ENCODE measurements at places on chromosomes 5 and 9. TPM values are rescaled to one million over a fixed set of nuclear protein-coding genes. Genes with fewer than 3 reads are reported as not detected.

DNA sequence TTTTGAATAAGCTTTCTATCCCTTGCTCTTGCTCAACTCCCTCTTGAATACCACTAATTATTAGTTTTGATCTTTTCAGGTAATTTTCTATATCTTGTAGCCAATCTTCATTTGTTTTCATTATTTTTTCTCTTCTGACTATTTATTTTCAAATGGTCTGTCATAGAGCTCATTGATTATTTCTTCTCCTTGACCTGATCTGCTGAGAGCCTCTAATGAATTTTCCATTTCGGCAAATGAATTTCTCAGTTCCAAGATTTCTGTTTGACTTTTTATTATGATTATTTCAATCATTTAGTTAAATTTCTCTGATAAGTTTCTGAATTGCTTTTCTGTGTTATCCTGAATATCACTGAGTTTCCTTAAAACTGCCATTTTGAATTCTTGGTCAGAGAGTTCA, 39.4 kb downstream of the MTRR start:
- no peak for DNase-seq

- DNase-seq, result no peak
Observed at GRCh38 chr9:129464972-129465833, 155.7 kb downstream of the C9orf50 start.

GRCh38 chr9:12595400-12595799, 97.8 kb upstream of the TYRP1 start:
- DNase-seq, result no peak

- DNase-seq, result no peak
Observed at GRCh38 chr9:101453776-101454570, 18.4 kb upstream of the ALDOB start.

- DNase-seq, result no peak
Observed at GRCh38 chr9:134007571-134007970, 15.4 kb upstream of the VAV2 start.

The C5orf52 gene
- total RNA-seq, result not detected

DNA sequence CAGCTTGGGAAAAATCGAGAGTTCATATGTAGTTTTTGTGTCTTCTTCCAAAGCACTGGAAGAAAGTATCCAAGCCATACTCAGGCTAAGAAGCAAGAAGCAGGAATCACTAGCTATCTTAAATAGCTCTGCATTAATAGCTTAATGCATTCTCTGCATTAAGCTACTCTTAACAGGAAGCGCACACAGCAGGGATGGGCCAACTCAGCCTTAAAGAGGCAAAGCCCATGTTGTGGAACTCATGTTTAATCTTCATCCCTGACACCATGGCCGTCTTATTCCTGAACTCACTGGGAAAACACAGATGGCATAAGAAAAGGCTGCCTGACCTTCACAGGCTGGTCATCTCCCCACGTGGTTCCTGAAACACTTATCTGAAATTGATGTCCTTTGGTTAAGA, 18.7 kb upstream of the ICE1 start:
- no peak for DNase-seq

The PCDHA13 gene
- total RNA-seq, result 2.2 TPM

The RANBP17 gene
- 9.6 TPM for total RNA-seq

GRCh38 chr9:73152953-73153352, 1.3 kb downstream of the ANXA1 start:
- no peak for DNase-seq

The RAB3C gene
- not detected for total RNA-seq

- peak; percentile 41 for DNase-seq
Observed at GRCh38 chr9:107175041-107175440, 108.0 kb upstream of the RAD23B start.

- DNase-seq, result no peak
Observed at GRCh38 chr5:34597034-34598027, 58.8 kb upstream of the RAI14 start.

The COMMD10 gene
- 42.1 TPM for total RNA-seq

- no peak for DNase-seq
Observed at GRCh38 chr9:35816708-35817107, 1.9 kb upstream of the HINT2 start.

The SPAG8 gene
- total RNA-seq, result 0.80 TPM

DNA sequence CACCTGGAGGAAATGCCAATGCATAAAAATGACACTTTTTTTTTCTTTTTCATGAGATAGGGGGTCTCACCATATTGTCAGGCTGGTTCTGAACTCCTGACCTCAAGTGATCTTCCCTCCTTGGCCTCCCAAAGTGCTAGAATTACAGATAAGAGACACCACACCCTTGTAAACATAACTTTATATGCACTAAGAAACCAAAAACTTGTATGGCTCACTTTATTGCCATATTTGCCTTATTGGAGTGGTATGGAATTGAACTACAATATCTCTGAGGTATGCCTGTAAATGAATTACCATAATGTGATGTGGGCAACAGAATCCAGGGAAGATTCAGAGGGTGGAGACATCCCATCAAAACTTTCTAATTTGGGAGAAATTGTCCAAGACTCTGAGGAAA, 113.9 kb downstream of the UGCG start:
- no peak for DNase-seq

DNA sequence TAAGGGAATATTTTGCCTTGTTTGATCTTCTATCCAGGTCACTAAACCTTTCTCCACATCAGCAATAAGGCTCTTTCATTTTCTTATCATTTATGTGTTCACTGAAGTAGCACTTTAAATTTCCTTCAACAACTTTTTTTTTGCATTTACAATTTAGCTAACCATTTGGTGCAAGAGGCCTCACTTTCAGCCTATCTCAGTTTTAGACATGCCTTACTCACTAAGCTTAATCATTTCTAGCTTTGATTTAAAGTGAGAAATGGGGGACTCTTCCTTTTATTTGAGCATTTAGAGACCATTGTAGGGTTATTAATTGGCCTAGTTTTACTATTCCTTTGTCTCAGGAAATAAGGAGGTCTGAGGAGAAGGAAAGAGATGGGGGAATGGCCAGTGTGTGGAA, 250.5 kb downstream of the AUH start:
- no peak for DNase-seq

- DNase-seq, result peak; percentile 74
Observed at GRCh38 chr9:116156621-116157314, 3.2 kb downstream of the PAPPA start.

- no peak for DNase-seq
Observed at GRCh38 chr5:168843277-168844015, 264.3 kb upstream of the PANK3 start.

GRCh38 chr9:111926421-111926875, 29.8 kb downstream of the UGCG start:
- DNase-seq, result no peak

DNA sequence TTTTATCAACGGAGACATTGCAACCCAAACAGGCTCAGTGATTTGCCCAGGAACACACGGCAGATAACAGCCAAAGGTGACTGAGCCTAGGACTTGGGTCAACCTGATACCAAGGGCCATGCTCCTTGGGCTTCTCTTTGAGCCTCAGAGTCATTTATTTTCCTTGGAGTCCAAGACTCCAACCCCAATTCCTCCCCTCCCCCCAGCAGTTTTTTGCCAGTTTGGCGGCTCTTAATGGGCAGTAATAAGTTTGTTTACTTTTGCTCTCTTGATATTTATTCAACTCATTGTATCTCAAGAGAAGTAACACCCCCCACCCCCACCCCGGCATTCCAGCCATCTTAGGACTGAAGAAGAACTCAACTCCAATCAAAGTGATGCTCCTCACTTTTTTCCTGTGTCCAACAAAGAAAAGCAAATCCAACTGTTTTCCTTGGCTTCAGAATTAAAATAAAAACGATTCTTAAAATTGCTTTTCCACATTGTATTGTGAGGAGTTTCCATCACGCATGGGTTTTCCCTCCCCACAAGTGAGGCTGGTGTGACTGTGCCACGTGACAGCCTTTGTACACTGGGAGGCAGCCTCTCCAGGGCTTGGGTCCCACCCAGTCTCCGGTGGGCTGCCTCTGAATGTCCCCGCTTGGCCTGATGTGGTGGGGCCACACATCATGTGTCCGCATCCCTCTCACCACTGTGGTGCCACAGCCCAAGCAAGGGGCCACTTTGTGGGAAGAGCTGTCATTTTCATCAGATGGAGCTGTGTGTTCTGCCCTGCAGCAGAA, 9.1 kb downstream of the ANGPTL2 start:
- DNase-seq, result no peak

DNA sequence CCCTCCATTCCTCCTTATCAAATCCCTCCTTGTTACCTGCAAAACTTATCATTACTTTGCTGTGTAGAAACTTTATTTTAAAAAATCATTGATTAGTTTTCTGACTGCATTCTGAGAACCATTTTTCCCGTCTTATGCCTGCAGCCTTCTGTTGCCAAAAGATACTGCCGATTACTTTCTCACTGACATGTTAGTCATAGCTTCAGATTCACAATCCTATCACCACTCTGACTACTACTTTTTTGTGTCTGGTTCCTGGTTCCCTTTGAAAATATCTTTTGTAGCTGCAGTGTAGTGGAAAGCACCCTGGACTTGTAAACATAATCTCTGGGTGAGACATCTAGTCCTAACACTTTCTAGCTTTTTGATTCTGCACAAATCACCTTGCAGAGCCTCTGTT, 71.7 kb downstream of the NR2F1 start:
- no peak for DNase-seq

The ZDHHC12 gene
- 46.4 TPM for total RNA-seq

The ANKRA2 gene
- total RNA-seq, result 19.0 TPM
